ENCODE measurements at places on chromosomes 2 and 18. TPM values are rescaled to one million over a fixed set of nuclear protein-coding genes. Genes with fewer than 3 reads are reported as not detected.

The FZD7 gene
- total RNA-seq = 6.7 TPM

The MAPRE3 gene
- 11.4 TPM for total RNA-seq

The EML4 gene
- 29.7 TPM for total RNA-seq

The KANSL1L gene
- 0.66 TPM for total RNA-seq

The HRH4 gene
- total RNA-seq = not detected

The TMEM247 gene
- total RNA-seq = not detected

The IL36A gene
- not detected for total RNA-seq
